Transverse colon (tissue), 4 donors: ENCODE measurements at places on chromosomes 5 and 9. TPM values are rescaled to one million over a fixed set of nuclear protein-coding genes. Genes with fewer than 3 reads are reported as not detected.
A peak's percentile ranks its signal among the peaks of the same experiment; 100 is the strongest.

- DNase-seq, result no peak
Measured at GRCh38 chr5:72101828-72102227, 5.4 kb upstream of the MAP1B start.

DNA sequence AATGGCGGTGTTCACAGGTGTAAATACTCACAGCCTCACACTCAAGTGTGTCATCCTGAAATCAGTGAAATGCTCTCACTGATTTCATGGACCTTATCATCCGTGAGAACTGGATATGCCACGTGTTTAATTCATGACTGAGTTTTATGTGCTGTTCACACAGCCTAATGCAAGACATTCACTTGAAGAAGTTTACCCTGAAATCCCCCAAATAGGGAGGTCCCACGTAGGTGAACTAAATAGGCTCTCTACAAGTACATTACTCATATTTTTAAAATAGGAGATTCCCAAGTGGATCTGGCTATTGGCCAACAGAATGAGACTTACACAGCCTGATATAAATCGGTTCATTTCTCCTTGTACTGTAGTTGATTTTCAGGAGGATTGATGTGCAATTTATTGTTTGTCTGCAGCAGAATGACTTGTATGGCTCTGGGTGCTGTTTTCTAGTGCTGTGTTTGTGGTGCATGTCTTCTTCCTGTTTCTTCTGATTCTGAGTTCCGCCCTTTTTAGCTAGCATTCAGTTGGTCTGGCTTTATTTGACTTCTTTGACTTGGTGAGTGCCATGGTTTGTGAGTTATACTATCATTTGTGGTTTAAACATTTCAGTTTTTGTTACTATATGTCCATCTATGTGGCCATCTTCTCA, 25.1 kb downstream of the TRIO start:
- DNase-seq, result no peak

The FOXI1 gene
- total RNA-seq, result not detected

The EIF4E1B gene
- total RNA-seq, result not detected

GRCh38 chr5:131324303-131324702, 60.5 kb downstream of the CDC42SE2 start:
- no peak for DNase-seq

The NUTM2F gene
- total RNA-seq, result not detected

DNA sequence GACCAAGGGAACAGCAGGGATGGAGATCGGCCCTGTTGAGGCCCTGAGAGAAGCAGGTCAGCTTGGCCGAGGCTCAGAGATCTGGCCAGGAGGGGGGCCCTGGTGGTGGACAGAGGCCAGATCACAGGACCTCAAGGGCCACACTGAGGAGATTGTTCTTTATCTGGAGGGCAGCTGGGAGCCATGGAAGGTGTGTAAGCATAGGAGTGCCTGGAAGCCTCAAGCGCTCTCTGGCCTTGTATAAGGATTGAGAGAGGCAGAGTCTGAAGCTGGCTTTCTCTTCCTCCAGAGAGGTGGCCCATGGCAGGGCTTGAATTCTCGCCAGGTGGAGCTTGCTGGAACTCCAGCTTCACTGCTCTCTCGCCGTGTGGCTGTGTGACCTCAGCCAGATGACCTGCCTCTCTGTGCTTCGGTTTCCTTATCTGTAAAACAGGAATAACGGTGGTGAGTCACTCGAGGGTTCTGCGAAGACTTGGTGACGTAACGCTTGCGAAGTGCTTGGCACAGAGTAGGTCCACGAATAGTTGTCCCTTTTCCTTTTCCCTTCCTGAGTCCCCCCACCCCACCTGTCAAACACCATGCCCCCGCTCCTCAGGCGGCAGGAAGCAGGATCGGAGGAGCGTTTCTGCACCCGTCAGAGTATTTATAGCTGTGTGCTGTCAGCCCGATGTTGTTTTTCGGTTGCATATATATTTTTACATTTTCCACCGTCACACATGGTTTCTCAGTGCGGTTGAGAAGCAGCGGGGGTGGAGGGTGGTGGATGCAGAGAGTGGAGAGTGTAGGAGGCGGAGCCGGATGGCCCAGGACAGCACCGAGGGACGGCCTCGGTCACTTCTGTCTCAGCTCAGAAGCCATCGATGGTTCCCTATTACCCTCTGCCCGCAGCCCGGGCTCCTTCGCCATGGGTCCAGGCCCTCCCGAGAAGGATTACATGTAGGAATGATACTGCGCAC, 17.0 kb upstream of the CRB2 start:
- peak; percentile 68 for DNase-seq

GRCh38 chr5:150265870-150266383, 23.6 kb downstream of the CAMK2A start:
- DNase-seq, result no peak

- no peak for DNase-seq
Measured at GRCh38 chr9:1910269-1910811, 104.8 kb upstream of the SMARCA2 start.

DNA sequence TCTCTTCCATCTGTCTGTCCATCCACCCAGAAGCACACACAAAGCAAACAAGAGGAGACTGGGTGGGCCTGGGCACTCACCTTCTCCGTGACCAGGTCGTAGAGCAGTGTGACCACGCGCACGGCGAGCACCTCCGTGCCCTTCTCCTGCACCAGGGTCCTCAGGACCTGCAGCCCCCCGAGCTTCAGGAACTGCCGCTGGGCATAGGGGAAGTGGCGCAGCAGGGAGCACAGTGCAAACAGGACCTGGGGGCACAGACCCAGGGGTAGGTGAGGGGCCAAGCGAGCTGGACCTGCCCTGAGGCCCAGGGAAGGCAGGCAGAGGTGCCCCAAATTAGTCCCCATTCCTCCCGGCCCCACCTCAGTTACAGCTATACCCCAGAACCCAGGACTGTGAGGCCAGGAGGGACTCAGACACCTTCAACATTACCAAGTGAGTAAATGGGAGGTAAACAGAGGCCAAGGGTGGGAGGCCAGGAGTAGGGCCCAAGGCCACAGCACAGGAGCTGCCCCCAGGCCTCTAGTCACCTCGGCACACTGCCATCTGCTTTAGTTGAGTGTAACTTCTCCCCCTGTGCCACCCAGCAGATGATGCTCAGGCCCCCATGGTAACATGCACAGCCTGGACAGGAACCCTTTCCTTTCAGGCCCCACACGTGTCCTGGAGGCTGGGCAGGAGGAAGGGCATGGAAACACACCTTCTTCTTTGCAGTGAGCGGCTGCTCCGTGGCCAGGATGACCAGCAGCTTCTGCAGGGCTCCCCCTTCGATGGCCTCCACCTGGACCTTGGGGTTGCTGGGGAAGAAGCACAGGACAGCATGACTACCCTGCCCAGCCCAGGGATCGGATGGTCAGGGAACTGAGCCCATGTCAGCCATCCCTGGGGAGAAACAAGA, 76.2 kb upstream of the LRRTM2 start:
- DNase-seq, result no peak

GRCh38 chr9:38008168-38009034, 60.6 kb downstream of the SHB start:
- DNase-seq, result peak; percentile 39

GRCh38 chr5:69166686-69167492, at the start of gene CCNB1:
CCNB1 (plus strand) TSS chr5:69167150; CDS start chr5:69167263, 113 bp downstream.
- peak; percentile 98 for DNase-seq

The GPR21 gene
- not detected for total RNA-seq

The PCDHB14 gene
- total RNA-seq, result 1.4 TPM

The GCNT1 gene
- total RNA-seq, result 40.2 TPM

The DRD1 gene
- total RNA-seq, result not detected

The TMEM171 gene
- 179 TPM for total RNA-seq

- peak; percentile 18 for DNase-seq
Measured at GRCh38 chr5:159850160-159850559, 66.1 kb upstream of the ADRA1B start.

DNA sequence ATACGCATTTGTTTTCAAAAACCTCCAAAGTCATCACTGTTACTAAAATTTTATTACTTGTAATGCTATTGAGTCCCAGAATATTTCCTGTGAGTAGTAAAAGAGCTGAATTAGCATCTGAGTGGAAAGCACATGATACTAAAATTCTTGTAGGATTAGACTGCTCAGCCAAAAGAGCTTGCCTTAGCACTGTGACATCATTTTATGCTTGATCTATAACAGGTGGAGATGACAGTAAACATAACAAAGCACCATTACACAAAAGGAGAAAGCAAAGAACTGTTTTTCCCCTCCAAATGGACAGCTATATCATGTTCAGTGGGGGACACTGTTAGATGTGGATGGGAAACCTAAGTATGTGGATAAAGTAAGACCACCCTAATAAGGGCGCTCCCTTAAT, 5.8 kb upstream of the JAK2 start:
- no peak for DNase-seq

The TTC16 gene
- not detected for total RNA-seq
